ENCODE measurements at places on chromosomes 3 and 15.
A peak's percentile ranks its signal among the peaks of the same experiment; 100 is the strongest.

- DNase-seq, result peak; percentile 78
Observed at GRCh38 chr3:195906865-195907683, 1.3 kb downstream of the TNK2 start.

DNA sequence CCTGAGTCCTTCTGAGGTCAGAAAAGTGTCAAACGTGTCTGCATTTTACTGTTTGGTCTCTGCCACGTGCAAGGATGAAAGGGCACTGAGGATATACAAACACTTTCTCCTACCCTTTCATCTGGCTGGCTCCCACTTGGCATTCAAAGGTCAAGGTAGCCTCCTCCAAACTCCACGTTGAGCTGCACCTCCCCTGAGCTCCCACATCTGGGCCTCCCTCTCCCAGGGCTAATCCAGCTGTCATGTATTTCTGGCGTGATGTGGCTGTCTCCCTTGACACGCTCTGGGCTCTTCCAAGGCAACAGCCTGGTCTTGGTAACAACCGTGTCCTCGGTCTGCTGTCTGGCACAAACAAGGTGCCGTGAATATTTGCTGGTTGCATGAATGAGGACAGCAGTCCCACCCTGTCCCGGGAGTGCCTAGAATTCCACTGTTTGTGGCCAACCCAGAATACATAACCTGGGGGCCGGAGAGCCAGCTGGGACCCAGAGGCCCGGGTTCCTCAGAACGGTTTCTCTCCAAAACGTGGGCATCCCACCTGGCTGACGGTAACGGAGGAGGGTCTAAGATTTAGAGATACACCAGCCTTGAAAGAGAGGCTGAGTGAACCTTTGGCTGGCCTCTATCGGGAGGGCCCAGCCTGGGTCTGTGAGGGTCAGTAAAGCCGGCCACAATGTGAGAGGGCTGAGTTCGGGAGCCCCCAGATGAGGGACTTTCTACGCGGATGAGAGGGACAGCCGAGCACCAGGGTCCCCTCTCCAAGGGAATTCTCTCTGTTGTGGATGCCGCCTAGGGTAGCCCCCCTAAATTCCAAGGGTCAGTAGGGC lies 767 bp downstream of the GLT8D1 start:
- no peak for DNase-seq

GRCh38 chr3:53402326-53402725 lies 55.0 kb upstream of the DCP1A start:
- DNase-seq, result no peak

DNA sequence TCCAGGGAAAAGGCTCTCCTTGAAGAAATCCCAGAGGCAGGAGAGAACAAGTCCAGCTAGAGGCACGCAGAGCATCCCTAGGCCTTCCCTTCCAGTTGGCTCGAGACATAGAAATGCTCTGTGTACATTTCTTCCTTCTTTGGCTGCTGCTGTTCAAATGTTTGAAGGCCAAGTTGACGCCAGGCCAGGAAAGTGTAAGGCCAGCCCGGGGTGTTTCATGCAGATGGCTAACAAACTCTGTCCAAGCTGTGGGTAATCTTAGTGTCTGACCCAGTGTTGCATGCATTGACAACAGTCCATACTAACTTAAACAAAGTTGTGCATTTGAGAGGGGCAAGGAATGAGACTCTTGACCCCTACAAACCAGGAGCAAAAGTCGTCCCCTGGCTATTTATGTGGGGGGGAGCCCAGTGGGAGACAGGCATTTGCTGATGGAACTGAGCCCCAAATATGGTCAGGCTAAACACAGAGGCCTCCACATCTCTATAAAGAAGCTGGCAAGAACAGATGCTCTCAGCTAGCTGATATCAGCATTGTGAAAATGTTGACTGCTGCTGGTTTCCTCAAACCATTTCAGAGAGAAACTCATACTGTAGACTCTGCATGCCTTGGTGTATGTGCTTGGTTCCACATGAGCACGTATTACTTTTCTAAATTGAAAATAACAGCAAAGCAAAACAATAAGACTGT lies 139.5 kb downstream of the ADAMTS9 start:
- DNase-seq, result no peak

GRCh38 chr3:99634881-99635280 lies 3.5 kb upstream of the COL8A1 start:
- no peak for DNase-seq

DNA sequence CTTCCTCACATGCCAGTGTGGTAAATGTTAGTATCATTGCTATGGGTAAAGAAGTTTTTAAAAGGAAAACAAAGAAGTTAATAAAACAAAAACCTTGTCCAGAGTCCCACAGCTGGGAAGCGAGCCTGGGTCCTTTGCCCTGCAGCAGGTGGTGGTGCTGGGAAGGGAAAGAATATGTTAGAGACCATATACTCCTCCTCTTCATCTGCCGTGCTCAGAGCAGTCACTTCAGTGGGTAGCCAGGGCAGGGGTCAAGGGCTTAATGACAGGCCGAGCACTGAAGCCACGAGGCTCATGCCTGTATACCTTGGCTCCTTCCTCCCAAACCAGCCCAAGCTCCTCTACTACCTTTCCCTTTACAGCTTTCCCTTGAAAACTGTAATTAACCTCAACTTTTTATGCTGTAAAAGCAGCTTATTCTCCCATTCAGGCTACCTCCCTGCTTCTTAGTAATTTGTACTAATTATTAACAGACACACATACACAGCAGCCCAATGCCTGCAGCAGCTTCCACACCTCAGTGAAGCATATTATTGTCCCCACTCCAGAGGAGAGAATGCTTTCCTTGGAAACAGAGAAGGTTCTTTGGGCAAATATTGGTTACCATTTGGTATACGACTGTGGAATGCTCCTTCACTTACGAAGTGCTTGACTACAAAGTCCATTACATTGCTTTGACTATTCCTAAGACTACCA lies 362.1 kb downstream of the EPHB1 start:
- no peak for DNase-seq

GRCh38 chr15:44726568-44727484 lies 9.5 kb upstream of the TRIM69 start:
- no peak for DNase-seq

GRCh38 chr15:29936353-29937049 lies 114.2 kb upstream of the TJP1 start:
- DNase-seq, result no peak

- DNase-seq, result no peak
Observed at GRCh38 chr3:65535260-65535659, 503.5 kb downstream of the MAGI1 start.

DNA sequence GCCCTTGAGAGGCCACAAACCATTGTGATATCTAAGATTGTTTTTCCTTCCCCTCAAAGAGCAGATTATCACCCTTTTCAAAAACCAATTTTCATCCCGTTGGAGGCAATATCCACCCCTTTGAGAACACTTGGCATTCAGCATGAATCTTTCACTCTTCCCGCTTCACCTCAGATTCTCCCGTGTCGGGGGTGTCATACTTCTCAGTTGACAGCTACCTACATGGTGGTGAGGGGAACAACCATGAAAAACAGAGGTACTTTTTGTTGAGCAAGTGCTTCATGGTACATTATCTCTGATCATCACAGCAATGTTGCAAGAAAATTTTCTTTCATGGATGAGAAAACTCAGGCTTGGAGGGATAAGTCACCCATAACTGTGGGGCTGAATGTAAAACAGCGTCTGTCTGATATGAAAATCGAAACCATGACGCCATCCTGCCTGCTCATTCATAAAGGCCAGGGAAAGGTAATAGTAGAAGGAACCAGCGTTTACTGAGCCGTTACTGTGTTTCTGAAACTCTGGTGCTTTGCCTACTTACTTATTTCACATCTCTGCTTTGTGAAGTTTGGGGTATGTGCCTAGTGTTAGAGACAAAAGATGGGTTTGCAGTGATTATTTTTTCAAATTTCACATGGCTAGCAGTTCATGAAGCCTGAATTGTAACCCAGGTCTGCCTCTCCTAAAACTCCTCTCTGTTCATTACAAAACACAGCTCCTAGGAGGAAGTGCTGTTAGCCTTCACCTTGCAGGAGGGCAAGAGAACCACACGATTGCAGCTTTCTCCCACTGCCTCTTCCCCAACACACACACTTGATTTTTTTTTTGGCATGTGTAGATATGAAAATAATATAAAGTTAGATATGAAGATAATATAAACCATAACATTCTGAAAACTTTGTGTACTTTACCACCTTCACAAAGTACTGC lies 35.4 kb downstream of the SV2B start:
- peak; percentile 24 for DNase-seq

- no peak for DNase-seq
Observed at GRCh38 chr15:36831125-36831903, 251.9 kb downstream of the CDIN1 start.

GRCh38 chr3:122800706-122801237 lies 5.9 kb downstream of the SLC49A4 start:
- DNase-seq, result no peak

- DNase-seq, result no peak
Observed at GRCh38 chr3:193963808-193964516, 172.0 kb upstream of the HES1 start.

GRCh38 chr3:257826-258225 lies 61.3 kb downstream of the CHL1 start:
- no peak for DNase-seq
